ENCODE measurements at places on chromosomes 12 and 14.
A peak's percentile ranks its signal among the peaks of the same experiment; 100 is the strongest.

GRCh38 chr14:68675233-68675577, 117.7 kb downstream of the ZFP36L1 start:
- no peak for DNase-seq

DNA sequence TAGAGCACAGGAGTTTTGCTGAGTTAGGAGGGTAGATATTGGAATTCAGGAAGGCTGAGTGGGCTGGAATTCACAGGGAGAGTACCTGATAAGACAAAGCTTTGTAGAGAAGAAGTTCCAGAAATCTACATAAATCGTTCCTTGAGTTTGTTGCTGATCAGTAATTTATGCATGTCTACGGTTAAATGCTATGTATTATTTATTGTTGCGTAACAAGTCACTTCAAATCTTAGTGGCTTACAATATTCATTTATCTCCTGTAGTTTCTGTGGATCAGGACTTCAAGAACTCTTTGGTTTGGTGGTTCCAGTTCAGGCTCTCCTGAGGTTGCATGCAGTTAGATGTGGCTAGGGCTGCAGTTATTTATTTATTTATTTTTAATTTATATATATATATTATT, 7.8 kb downstream of the PUS7L start:
- DNase-seq = no peak

DNA sequence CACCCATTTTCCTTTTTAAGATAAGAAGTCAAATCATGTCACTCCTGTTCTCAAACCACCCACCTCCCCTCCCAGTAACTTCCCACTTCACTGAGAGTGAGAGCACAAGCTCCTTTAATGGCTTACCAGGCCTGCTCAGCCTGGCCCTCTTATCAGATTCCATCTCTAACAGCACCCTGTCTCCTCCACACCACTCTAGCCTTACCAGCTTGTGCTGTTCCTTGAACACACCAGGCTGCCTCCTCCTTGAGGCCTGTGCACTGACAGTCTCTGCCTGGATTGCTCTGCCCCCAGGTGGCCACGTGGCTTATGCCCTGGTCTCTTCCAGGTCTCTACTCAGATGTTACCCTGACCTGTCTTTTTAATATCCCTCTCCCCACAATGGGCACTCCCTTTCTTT, 40.1 kb upstream of the EVL start:
- no peak for DNase-seq

GRCh38 chr12:27602516-27602915, 78.5 kb downstream of the PPFIBP1 start:
- no peak for DNase-seq

DNA sequence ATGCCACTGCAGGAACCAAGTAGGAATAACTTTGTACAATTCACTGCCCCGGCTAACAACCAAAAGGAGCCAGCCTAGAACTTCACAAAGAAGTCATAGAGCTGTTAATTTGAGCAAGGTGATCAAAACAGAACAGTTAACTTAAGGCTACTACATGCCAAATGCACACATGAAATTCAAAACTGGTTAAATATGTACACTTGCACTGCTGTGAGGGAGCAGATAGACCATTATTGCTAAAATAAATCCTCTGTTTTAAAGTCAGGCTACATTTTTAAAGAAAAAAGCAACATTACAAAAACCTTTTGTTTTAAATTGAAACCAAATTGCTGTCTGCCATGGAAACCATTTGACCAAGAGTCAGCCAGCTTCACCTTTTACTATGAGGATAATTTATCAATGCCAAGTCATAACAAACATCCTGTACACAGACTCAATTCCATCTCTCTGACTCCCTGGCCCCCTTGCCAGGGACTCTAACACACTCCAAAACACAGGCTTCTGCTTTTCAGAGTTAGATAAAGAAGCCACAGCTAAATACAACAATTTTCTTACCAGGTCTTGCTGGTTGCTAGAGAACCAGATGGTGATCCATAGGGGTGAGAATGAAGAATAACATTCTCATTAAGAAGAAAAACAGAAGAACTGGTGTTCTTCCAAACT, 84.0 kb downstream of the LRP6 start:
- peak; percentile 69 for DNase-seq

DNA sequence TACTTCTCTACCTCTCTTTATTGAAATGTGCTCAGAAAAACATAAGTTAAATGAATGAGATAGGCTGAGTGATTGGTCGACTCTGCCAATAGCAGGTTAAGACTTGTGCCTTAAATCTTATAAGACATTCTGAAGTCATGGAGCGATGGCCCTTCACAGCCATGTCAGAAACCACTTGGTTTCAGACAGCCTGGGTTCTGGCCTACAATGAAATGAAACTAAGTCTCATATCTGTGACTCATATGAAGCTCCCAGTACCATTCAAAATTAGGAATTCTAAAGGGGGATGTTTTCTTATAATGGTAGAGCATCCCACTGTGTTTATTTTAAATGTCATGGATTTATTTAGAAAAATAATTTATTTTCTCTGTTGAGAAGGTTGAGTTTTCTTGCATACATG, 42.6 kb downstream of the PLXNC1 start:
- DNase-seq = no peak

DNA sequence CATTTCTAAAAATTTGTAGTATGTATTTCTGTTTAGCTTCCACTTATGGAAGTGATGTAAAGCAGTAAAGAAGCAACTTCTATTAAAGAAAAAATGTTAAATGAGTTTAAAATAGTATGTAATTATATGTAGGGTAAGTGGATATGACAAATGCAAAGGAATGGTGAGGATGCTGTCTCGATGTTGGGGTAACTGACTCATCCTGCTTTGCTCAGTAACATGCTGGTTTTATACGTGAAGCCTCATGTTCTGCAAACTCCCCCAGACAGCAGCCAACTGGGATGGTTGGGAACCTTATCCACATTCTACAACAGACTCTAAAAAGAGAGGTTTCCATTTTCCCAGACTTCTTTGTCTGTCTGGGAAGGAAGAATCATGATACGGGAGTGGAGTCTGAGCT, 1006.4 kb upstream of the TMEM132C start:
- DNase-seq = no peak

DNA sequence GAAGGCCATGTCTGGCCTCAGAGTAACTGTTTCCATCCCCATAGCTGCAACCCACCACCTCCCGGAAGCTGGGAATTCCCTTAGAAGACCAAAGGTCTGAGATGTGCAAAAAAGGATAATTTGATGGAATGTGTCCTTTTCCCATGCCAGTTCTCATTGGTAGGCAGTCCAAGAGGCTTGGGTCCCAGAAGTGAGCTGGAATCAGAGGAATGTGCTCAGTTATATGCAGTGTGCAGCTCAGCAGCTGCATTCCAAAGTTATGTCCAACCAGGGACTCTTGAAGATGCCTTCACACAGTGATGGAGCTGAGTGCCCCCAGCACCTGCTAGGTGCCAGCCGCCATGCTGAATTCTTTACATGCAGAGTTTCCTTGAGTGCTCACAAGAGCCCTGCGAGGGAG, 583.9 kb upstream of the TBX3 start:
- no peak for DNase-seq

DNA sequence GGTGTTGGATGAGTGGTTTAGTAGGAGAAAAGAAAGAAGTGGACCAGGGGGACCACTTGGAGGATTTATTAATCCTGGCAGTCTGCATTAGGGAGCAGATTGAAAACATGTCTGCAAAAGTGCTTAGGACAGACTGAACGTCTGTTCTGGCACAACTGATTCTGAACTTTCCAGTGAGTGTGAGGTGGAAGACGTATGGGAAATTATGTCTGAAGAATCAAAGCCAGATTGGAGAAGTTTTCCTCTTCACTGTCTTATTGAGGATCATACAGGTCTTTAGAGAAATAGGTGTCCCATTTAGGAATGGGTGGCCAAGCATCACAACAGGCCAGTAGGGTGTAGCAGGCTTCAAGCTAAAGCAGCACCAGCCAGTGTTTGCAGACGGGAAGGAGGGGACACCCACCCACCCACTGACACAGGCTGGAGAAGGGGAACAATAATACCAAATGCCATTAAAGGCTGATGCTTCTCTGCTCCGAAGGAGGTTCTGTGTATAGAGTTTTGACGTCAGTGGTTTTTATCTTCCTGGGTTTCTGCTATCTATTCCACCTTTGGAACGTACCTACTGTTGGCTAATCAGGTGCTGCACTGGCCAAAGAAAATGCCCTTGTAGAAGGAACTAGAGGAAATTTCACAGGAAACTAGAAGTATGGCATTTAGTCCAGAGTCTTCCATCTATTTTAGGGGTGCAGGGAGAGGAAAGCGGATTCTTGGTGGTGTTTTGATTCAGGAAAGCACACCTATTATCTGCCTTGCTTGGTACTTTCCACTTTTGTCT, 1.8 kb downstream of the SRRM4 start:
- DNase-seq = no peak

- DNase-seq = no peak
Measured at GRCh38 chr12:72468505-72468904, 196.3 kb downstream of the TRHDE start.

DNA sequence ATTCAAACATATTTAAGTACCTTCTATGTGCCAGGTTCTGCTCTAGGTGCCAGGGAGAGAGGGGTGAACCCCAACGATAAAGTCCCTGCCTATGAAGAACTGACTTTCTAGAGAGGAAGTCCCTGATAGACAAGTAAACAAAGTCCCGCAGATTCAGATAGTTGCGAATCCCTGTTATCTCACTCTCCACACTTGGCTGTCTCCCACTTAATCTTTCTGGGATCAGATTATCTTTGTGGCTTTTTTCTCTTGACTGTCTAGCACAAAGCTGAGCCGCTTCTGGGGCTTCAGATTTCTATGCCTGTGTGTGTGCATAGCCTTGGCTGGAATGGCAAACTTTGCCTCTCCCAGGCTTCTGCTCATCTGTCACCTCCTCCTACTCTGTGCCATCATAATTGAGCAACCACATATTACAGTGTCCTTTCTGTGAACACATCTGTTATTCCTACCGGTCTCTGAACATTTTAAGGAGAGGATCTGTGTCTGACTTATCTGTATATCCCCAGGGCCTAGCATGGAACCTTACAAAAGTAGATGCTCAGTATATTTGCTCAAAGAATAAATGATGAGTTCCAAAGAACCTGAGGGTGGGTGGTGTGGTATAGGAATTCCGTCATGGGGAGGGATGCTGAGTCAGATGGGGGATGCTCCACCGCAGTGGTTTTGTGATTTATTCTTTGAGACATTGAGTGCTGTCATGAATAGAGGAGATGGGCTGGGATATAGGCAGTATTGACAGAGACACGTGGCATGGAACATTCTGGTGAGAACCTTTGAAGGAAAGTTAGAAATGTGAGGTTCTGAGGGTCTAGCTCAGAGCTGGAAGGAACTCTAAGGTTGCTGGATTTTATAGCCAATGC, 28.5 kb downstream of the RGS6 start:
- no peak for DNase-seq

- peak; percentile 91 for DNase-seq
Measured at GRCh38 chr14:21308479-21309237, 28.8 kb downstream of the RPGRIP1 start.

DNA sequence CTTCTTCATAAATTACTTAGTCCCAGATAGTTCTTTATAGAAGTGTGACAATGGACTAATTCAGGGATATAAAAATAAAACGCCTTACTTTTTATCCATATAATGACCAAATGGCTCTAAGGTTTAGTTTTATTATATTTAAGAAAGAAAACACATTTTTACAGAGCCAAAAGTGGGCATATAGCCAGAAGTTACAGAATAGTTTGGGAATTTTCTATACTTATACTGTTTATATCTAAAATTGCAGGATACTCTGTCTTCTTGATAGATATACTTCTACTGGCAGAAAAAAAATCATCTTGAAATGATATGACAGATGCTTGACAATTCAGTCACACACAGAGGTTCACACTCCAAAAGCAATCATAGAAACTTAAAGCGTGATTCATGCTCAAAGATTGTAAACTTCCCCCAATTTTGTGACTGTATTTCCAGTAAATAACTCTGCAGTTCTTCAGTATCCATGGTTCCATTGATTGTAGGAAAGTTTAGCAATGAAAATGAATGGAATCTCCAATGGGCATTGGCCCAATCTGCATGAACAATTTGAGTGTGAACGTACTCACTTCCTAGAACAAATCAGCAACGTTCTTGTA, 307.8 kb downstream of the NOVA1 start:
- DNase-seq = no peak

DNA sequence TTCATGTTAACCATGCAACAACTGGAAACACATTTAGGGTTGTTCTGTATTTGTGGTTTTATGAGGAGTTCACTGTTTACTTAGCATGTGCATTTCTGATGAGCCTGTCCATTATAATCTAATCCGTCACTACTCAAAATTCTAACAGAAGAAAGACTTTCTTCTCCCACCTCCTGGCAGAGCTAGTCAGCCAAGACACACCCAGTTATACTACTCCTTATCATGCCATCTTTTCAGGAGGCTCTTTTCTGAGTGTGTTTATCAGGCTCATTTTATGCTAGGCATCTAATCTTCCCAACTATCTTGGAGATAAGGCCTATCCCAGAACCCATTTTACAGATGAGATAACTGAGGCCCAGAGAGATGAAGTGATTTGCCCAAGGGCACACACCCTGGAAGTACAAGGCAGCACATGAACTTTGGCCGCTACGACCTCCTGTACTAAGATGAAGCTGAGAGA, 10.4 kb upstream of the MED13L start:
- DNase-seq = no peak

DNA sequence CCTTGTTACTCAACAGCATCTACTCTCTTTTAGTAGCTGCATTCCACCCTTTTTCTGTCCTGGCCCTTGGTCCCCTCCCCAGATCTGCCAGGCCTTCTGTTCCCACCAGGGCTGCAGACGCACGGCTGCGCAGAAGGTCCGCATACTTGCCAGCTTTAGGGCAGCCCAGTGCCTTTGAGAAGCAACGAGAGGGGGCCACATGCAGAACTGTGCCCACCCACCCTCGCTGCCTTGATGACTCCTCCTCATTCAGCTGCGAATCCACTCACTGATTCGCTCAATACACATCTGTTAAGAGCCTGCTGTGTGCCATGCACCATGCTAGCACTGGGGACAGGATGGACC, 39.2 kb downstream of the PRIMA1 start:
- no peak for DNase-seq

DNA sequence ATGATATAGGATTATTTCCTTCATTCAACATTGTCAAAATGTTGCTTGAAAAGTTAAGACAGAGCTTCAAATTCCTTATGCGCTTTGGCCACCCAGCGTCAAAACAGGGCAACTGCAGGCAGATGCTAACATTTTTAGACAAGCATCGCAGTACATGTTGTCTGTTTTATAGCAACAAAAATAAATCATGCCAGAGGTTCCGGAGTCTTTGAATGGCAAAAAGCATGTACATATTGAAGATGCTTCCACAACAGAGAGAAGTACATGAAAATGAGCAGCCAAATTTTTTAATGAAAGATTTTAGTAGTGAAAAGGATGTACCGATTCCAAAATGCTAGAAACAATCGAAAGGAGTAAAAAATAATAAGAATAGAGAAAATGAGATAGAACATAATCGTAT, 49.8 kb upstream of the USP15 start:
- DNase-seq = no peak

- no peak for DNase-seq
Measured at GRCh38 chr14:73718418-73719251, 4.5 kb upstream of the PNMA1 start.
